ENCODE measurements at places on chromosomes 13 and 19. TPM values are rescaled to one million over a fixed set of nuclear protein-coding genes. Genes with fewer than 3 reads are reported as not detected.

DNA sequence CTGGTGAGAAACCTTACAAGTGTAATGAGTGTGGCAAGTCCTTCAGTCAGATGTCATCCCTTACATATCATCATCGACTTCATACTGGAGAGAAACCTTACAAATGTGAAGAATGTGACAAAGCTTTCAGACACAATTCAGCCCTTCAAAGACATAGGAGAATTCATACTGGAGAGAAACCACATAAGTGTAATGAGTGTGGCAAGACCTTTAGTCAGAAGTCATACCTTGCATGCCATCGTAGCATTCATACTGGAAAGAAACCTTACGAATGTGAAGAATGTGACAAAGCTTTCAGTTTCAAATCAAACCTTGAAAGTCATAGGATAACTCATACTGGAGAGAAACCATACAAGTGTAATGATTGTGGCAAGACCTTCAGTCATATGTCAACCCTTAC is 13.6 kb upstream of the ZNF765 start:
- H3K27ac ChIP-seq: no peak overlapping the region
- H3K4me3 ChIP-seq: no peak overlapping the region
- no peak for DNase-seq
- peaks cover 50% of the 10 kb centered on the region for H3K36me3 ChIP-seq
- no peaks in the 10 kb centered on the region for H3K27me3 ChIP-seq

DNA sequence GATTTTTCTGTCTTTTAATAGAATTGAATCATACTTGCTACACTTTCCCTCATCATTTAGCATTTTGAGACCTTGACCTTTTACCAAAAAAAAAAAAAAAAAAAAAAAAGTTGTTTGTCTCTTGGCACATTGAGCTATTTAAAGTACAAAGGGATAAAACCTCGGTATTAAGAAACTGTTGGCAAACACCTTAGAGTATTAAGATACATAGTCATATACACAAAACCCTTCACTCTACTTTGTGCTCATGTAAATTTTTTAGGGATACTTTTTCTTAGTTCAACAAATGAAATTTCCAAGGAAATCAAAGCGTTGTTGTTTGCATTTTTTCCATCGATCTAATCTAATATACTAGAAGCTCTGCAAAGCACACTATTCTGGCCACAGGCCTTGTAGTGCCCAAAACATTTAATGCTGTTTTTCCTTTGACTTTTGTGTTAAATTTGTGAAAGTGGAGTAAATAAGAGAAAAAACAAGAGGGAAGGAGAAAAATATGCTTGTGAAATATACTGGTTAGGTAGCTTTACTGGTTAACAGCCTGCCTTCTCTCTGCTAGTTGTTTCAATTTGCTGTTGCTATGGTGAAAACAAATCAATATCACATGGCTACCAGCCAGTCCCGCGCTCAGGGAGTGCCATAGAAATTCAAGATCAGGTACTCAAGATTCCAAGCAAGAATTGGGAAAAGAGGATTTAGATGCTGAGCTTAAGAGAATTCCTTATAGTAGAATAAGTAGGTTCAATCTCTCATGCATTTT is 2.6 kb downstream of the MBNL2 start:
- H3K4me1 ChIP-seq: peaks cover 39% of the 10 kb centered on the region
- H3K27me3 ChIP-seq: no peaks in the 10 kb centered on the region
- H3K4me3 ChIP-seq: peak overlapping the region; percentile 91
- peak; percentile 38 for DNase-seq
- H3K36me3 ChIP-seq: peaks cover 7% of the 10 kb centered on the region

GRCh38 chr19:44113784-44114390 is 688 bp downstream of the ZNF225 start:
- no peaks in the 10 kb centered on the region for H3K27me3 ChIP-seq
- H3K4me1 ChIP-seq: peaks cover 6% of the 10 kb centered on the region
- DNase-seq: peak; percentile 3
- peak overlapping the region; percentile 86 for H3K4me3 ChIP-seq
- H3K36me3 ChIP-seq: peaks cover 28% of the 10 kb centered on the region

DNA sequence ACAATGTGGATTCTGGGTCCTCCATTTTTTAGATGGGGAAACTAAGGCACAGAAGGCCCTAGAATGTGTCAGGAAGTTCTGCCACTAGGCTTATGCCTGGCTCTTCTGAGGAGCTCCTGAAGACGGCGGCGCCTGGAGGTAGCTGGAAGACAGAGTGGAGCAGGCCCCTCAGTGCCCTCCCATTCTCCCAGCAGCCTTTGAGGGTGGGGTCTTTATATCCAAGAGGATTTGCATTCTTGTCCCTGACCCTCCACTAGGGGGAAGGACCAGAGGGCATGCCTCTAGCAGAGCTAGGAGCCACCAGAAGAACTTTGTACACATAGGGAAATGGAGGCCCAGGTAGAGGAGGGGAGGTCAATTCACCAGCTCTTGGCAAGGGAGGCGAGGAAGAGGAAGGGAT is 9.4 kb downstream of the CELF5 start:
- H3K4me1 ChIP-seq: no peaks in the 10 kb centered on the region
- peaks cover 13% of the 10 kb centered on the region for H3K27me3 ChIP-seq
- no peak for DNase-seq
- no peak overlapping the region for H3K4me3 ChIP-seq
- no peak overlapping the region for H3K27ac ChIP-seq

DNA sequence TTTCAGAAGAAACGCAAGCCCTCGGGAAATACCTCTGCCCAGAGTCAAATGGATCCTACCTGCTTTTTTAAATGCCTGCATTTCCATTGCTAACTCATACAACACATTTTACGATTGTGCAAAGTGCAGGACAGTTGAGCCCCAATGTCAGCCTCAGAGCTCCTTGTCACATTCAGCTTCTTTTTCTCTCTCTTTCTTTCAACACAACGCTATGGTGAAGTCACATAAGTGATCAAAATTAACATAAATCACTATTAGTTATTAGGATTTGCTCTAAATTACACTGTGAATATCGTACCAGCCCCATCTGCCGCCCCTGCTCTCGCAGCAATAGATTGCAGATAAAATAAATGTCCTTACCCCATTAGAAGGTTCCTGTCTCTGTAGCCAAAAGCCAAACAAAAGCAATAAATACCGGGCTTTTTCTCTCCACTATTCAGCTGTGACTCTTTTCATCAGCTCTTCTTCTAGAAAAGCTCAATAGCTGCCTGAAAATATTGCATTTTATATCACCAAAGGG is 8.8 kb downstream of the POU4F1 start:
- no peak for DNase-seq
- no peak overlapping the region for H3K4me3 ChIP-seq
- no peaks in the 10 kb centered on the region for H3K4me1 ChIP-seq
- no peak overlapping the region for H3K27ac ChIP-seq
- H3K27me3 ChIP-seq: peaks cover 78% of the 10 kb centered on the region

DNA sequence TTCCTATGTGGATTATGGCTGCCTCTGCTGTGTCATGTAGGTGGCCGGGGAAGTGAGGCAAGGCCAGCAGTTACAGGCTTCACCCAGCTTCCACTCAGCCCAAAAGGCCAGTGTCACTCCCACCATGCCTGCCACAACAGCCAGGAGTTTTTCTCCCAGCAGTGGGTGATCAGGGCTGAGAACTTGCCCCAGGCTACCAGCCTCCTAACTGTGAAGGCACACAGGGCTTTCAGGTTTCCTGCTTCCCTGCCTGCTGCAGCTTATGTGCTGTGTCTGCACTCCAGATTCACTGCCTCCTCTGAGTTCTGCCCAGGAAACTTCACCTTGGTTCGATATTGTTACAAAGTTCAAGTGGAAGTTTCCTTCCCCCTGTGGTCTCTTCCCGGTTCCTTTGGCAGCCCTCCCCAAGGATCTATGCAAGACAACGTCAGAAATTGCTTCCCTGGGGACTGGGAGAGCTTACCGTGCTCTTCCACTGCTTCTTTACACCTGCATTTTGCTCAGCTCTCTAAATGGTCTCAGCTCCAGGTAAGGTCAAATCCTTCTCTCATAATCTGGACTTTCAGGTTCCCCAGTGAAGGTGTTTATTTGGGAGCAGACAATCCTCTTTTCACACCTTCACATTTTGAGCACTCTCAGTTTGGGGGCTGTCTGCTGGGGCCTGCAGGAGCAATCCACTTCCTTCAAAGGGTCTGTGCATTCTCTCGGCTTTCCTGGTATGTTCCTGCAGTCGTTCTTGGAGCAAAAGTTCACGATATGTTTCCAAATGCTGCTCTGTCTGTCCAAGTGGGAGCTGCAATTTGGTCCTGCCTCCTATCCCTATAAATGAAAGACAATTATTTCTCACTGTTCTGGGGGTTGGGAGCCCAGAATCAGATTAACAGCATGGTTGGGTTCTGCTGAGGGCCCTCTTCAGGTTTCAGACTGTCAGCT is 1730.1 kb upstream of the PRR20A start:
- no peak for DNase-seq
- H3K36me3 ChIP-seq: no peaks in the 10 kb centered on the region
- H3K27me3 ChIP-seq: no peaks in the 10 kb centered on the region
- H3K4me1 ChIP-seq: no peaks in the 10 kb centered on the region
- no peak overlapping the region for H3K4me3 ChIP-seq
- H3K27ac ChIP-seq: no peak overlapping the region

DNA sequence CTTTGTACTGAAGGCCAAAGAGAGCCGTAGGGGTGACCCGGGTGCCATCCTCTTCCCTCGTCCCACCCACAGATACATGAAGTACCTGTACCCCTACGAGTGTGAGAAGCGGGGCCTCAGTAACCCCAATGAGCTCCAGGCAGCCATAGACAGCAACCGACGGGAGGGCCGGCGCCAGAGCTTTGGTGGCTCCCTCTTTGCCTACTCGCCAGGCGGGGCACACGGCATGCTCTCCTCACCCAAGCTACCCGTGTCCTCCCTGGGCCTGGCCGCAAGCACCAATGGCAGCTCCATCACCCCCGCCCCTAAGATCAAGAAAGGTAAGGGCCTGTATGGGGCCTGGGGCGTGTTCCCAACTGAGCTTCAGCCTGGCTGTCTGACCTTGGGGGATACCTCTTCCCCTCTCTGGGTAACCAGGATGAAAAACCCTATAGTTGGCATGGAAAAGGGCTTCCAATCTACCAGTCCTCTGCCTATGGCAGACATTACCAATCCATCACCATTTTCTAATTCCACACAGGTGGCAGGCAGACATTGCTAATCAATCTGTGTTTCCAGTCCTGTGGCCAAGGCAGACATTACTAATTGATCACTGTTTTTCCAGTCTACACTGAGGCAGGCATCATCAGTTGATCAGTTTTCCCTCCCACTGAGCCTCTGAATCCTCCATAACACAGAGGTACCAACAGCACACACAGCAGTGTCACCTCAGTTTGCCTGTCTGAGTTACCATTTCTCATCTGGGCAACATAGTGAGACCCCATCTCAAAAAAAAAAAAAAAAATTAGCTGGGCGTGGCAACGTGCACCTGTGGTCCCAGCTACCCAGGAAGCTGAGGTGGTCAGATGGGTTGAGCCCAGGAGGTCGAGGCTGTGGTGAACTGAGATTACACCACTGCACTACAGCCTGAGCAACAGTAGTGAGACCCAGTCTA is 19.1 kb upstream of the WDR18 start:
- peak; percentile 21 for DNase-seq
- no peaks in the 10 kb centered on the region for H3K27me3 ChIP-seq
- peaks cover 4% of the 10 kb centered on the region for H3K4me1 ChIP-seq

- no peaks in the 10 kb centered on the region for H3K36me3 ChIP-seq
- peaks cover 39% of the 10 kb centered on the region for H3K4me1 ChIP-seq
- peak overlapping the region; percentile 35 for H3K4me3 ChIP-seq
Measured at GRCh38 chr13:30744056-30744680, 8.8 kb downstream of the ALOX5AP start.

DNA sequence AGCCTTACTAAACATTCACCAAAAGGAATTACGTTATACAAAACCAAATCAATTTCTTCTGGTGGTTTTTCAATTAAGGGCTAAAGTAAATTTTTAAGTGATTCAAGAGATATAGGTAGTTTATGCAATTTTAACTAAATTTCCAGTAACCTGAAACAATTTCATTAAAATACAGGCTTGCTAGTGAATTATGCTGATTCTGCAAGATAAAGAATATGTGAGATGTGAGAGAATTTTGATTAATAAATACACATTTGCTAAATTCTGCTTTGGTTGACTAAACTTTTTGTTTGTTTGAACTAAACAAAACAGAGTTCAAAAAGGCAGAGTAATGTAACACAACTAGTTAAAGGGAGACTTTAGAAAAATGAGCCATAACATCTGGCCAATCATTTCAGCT is 27.1 kb downstream of the FGF14 start:
- no peaks in the 10 kb centered on the region for H3K4me1 ChIP-seq
- H3K4me3 ChIP-seq: no peak overlapping the region
- no peak for DNase-seq
- no peak overlapping the region for H3K27ac ChIP-seq
- no peaks in the 10 kb centered on the region for H3K27me3 ChIP-seq

DNA sequence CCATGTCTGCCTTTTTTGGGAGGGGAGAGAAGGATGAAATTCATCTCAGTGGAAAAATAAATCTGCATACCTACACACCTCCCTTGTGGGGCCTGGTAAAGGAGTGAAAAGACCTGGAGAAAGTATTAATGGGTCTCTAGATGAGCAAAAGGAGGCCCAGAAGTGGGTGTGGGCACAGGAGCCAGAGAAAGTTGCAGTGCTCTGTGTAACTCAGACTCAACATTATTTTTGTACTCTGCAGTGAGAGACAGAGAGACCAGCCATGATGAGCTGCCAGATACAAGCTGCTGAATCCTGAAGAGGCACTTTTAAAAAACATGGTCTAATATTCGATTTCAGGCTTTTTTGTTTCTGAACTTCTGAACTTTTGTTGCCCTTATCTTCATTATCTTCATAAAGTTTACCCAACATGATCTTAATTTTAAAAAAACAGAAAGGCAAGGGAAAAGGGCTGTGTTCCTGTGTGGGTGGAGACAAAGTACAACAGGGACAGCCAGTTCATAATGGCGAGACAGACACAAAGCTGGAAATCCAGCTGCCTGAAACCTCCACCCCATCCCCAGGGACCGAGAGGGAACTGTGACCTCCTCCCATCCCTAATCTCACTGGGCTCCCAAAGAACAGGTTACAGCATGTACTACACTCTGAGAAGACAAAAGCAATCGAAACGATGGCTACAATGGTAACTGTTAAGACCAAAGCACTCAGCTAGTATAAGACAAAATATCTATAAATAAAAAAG is 77.2 kb downstream of the KLF12 start:
- DNase-seq: no peak
- no peak overlapping the region for H3K27ac ChIP-seq
- H3K27me3 ChIP-seq: no peaks in the 10 kb centered on the region
- H3K4me3 ChIP-seq: no peak overlapping the region

GRCh38 chr19:13094106-13094504 is 8.6 kb downstream of the LYL1 start:
- H3K27me3 ChIP-seq: no peaks in the 10 kb centered on the region
- H3K27ac ChIP-seq: no peak overlapping the region
- no peak overlapping the region for H3K4me3 ChIP-seq
- peaks cover 5% of the 10 kb centered on the region for H3K4me1 ChIP-seq
- H3K36me3 ChIP-seq: peaks cover 11% of the 10 kb centered on the region

Gene CCDC169
- 5.9 TPM for total RNA-seq

Gene ERCC5
- total RNA-seq: 68.8 TPM

Gene DPF1
- total RNA-seq: 1.0 TPM

Gene PSG1
- not detected for total RNA-seq

Gene THSD8
- 6.9 TPM for total RNA-seq

Gene GPR4
- total RNA-seq: not detected

Gene ZNF492
- total RNA-seq: not detected
